ENCODE measurements at places on chromosomes 1 and 21. TPM values are rescaled to one million over a fixed set of nuclear protein-coding genes. Genes with fewer than 3 reads are reported as not detected.

Gene FCMR
- 0.61 TPM for total RNA-seq

DNA sequence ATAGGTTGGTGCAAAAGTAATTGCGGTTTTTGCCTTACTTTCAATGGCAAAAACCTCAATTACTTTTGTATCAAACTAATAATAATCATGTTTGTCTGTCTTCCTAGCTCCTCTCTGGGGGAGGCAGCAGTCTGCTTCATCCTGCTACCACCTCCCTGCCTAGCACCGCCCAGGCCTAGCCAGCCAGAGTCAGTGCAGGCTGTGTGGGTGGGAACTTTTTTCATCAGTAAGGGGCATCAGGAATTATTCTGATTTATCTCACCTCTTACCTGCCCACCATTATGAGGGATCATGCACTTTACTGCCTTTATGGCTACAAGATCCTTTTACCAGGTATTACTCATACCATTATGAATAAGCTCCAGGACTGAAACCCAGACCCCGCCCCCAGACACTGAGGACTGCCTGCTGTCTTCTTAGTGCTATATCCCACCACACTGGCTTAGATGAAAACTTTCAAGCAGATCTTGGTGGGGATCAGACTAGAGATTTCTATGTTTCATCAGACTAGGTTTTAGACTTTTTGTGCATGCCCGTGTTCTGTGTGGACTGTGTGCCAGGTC, 116.4 kb downstream of the PBX1 start:
- no peaks in the 10 kb centered on the region for H3K27me3 ChIP-seq
- peaks cover 36% of the 10 kb centered on the region for H3K4me1 ChIP-seq
- peak overlapping the region; percentile 43 for H3K27ac ChIP-seq
- no peak for DNase-seq
- H3K4me3 ChIP-seq = no peak overlapping the region

GRCh38 chr1:209774592-209774991, 9.8 kb downstream of the C1orf74 start:
- no peak for DNase-seq
- H3K27me3 ChIP-seq = no peaks in the 10 kb centered on the region
- H3K27ac ChIP-seq = no peak overlapping the region
- no peaks in the 10 kb centered on the region for H3K4me1 ChIP-seq
- H3K36me3 ChIP-seq = no peaks in the 10 kb centered on the region

- peaks cover 56% of the 10 kb centered on the region for H3K4me1 ChIP-seq
- DNase-seq = no peak
- peak overlapping the region; percentile 18 for H3K4me3 ChIP-seq
- H3K27ac ChIP-seq = peak overlapping the region; percentile 59
- H3K27me3 ChIP-seq = no peaks in the 10 kb centered on the region
- H3K36me3 ChIP-seq = no peaks in the 10 kb centered on the region
Observed at GRCh38 chr21:14869984-14870852, 194.6 kb downstream of the NRIP1 start.

DNA sequence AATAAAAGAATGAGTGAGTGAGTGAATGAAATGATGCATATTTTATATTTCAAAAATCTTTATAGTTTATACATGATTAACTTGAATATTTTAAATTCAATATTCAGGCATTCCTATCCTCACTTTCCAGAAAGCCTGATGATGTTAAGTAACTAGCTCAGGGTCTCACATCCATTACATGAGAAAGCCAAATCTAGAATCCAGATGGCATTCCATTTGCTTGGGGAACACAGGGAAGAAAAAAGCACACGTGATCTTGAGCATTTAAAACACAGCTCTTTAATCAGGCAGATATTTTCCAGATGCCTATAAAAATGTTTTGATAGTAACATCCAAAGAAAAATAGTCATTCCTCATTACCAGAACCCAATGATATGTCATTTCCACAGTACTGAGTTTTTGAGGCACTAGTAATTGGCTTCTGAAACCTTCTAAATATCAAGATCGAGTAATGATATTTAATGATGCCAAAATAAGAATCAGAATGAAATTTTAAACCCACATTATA, 291.9 kb downstream of the DSCAM start:
- no peak overlapping the region for H3K27ac ChIP-seq
- DNase-seq = no peak
- H3K27me3 ChIP-seq = no peaks in the 10 kb centered on the region
- no peaks in the 10 kb centered on the region for H3K4me1 ChIP-seq
- no peak overlapping the region for H3K4me3 ChIP-seq

Gene RUNX3
- total RNA-seq = 22.6 TPM

DNA sequence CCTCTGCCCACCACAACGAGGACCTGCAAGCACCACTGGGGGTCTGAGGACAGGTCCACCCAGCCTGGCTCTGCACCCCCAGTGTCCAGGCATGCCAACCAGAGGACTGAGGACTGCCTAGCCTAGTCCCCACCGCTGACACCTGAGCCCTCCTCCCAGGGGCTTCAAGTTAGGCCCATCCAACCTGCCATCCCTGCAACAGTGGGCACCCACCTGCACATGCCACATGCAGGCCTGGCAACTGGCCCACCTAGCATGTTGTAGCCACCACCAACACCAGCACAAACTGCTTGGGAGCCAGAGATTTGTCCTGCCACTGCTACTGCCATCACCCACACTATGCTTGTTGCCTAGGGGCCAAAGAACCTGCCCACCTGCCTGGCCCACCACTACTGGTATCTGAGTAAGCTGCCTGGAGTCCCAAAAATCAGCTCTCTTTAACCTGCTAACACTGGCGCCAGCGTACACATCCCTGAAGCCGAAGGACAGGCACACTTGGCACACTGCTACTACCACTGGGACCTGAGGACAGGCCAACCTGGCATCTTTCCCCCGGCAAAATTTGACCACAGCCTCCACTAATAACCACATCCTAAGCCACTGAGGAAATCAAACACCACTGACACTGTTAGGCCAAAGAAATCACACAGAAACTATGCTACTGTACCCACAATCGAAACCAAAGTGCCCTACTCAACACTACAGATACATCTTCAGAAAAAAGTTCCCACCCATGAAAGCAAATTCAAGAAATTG, 61.5 kb downstream of the PSMG1 start:
- H3K36me3 ChIP-seq = no peaks in the 10 kb centered on the region
- no peak overlapping the region for H3K4me3 ChIP-seq
- no peak overlapping the region for H3K27ac ChIP-seq

Gene FOXD3
- total RNA-seq = 0.17 TPM

DNA sequence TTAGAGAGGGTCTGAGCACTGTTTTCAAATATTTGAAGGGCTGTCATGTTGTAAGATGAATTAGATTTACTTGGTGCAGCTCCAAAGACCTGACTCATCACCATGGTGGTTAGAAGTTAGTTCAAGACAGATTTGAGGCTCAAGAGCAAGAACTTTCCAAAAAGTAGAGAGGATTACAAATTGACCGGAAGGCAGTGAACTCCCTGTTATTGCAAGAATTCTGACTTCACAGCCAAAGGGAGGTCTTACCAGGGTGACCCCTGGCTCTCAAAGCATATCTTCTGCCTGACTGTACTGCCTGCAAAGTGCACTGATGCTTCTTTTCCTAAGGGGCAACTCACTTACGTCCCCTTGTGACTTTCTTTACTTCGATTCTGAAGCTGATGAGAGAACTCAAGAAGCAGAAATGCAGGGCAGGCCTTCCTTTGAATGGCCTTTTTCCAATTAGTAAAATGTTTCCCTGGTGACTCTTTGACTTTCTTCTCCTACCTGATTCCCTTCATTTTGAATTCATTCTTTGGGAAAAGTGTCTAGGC, 86.4 kb downstream of the NAV1 start:
- H3K27me3 ChIP-seq = no peaks in the 10 kb centered on the region
- no peaks in the 10 kb centered on the region for H3K36me3 ChIP-seq
- DNase-seq = no peak

Gene KRTAP12-1
- not detected for total RNA-seq

DNA sequence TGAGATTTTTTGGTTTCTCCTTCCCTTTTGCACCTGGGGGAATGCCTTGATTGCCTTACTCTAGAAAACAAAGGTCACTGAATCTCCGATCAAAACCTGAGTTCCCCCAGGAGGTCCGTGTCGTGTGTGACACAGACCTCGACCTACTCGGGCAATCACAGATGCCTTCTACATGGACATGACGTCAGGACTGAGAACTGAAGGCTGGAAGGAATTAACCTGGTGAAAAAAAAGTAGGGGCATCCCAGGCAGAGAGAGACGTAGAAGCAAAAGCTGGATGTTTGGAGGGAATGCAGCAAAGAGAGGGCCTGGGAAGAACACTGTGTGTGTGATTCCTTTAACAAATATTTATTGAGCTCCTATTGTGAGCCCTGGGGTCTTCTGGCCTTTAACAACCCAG, 178.0 kb downstream of the PRDM2 start:
- H3K36me3 ChIP-seq = no peaks in the 10 kb centered on the region
- no peaks in the 10 kb centered on the region for H3K27me3 ChIP-seq

DNA sequence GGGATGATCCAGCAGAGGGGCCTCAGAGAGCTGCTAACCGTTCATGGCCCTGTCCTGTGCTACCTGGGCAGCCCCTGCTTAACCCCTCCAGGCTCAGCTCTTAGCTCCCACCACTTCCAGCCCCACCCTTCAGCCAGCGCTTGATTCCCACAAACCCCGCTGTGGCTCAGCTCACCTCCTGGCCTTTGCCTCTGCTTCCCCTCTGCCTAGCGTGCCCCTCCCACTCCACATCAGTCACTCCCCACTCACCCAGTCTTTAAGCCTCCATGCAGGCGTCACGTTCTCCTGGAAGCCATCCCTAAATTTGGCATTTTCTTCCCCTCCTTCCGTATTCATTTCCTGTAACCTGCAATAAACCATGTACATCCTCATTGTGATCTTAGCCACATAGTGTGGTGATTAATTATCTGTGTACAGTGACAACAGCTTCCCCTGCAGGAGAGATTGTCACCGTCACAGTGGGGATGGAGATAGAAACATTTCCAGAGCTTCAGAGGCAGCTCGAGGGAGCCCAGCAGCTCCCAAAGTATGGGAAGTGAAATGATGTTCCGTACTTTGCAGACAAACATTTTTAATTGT, 65.5 kb downstream of the EPHB2 start:
- DNase-seq = no peak
- no peaks in the 10 kb centered on the region for H3K27me3 ChIP-seq
- no peak overlapping the region for H3K4me3 ChIP-seq
- no peaks in the 10 kb centered on the region for H3K4me1 ChIP-seq
- H3K36me3 ChIP-seq = no peaks in the 10 kb centered on the region
- no peak overlapping the region for H3K27ac ChIP-seq

Gene RORC
- total RNA-seq = 1.3 TPM

Gene HTR6
- 0.57 TPM for total RNA-seq

DNA sequence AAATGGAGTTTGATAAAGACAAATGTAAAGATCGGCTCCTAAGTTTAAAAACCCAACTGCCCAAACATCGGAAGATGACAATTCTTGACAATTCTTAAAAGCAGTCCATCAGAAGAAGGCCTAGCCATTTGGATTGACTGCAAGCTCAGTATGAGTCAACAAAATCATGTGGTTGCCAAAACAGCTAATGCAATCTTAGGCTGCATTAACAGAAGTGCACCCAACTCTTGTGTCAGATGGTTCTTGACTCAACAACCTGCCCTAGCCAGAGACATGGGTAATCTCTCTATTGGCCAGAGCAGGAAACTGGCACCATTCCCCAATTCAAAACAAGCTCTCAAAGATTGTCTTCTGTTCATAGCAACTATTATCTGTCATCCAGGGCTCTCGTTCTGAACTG, 9.9 kb upstream of the NCF2 start:
- no peak overlapping the region for H3K27ac ChIP-seq
- no peak overlapping the region for H3K4me3 ChIP-seq
- DNase-seq = no peak
- no peaks in the 10 kb centered on the region for H3K36me3 ChIP-seq

GRCh38 chr21:36847189-36847588, 119.3 kb downstream of the HLCS start:
- DNase-seq = no peak
- peaks cover 32% of the 10 kb centered on the region for H3K4me1 ChIP-seq
- no peak overlapping the region for H3K4me3 ChIP-seq

- DNase-seq = no peak
- H3K27me3 ChIP-seq = no peaks in the 10 kb centered on the region
- H3K4me1 ChIP-seq = no peaks in the 10 kb centered on the region
- H3K4me3 ChIP-seq = no peak overlapping the region
- H3K27ac ChIP-seq = no peak overlapping the region
- H3K36me3 ChIP-seq = no peaks in the 10 kb centered on the region
Observed at GRCh38 chr1:168640836-168641235, 64.4 kb downstream of the XCL1 start.

GRCh38 chr1:232622981-232623380, 7.0 kb downstream of the SIPA1L2 start:
- H3K4me3 ChIP-seq = no peak overlapping the region
- H3K27me3 ChIP-seq = no peaks in the 10 kb centered on the region
- DNase-seq = no peak
- H3K36me3 ChIP-seq = no peaks in the 10 kb centered on the region
- peaks cover 38% of the 10 kb centered on the region for H3K4me1 ChIP-seq

- H3K36me3 ChIP-seq = no peaks in the 10 kb centered on the region
- H3K4me3 ChIP-seq = no peak overlapping the region
- H3K27me3 ChIP-seq = no peaks in the 10 kb centered on the region
- no peak for DNase-seq
- H3K27ac ChIP-seq = no peak overlapping the region
Observed at GRCh38 chr1:118744420-118744819, 243.7 kb downstream of the TBX15 start.

GRCh38 chr1:6785728-6786505, 663 bp downstream of the CAMTA1 start:
- no peak for DNase-seq
- H3K36me3 ChIP-seq = no peaks in the 10 kb centered on the region
- H3K27ac ChIP-seq = peak overlapping the region; percentile 45
- H3K4me3 ChIP-seq = peak overlapping the region; percentile 83
- no peaks in the 10 kb centered on the region for H3K27me3 ChIP-seq
- peaks cover 20% of the 10 kb centered on the region for H3K4me1 ChIP-seq

DNA sequence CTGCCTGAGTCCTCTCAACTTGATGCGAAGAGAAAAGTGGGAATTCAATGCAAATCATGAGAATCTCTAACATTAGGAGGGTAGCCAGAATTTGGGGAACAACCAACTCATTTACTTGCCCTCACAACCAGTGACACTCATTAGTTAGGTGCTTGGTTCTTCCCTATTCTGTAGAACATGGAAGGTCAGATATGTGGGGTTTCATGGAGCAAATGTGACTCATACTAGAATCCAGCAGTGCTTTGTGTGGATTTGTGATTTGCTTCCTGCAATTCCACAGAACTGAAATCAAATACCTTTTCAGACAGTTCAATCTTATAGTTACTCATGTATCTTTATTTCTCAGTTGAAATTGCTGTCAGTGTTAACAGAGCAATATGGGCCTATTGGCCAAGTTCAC, 6.9 kb upstream of the ETV3 start:
- H3K27ac ChIP-seq = no peak overlapping the region
- H3K36me3 ChIP-seq = no peaks in the 10 kb centered on the region
- no peak for DNase-seq
- H3K4me3 ChIP-seq = no peak overlapping the region
- H3K27me3 ChIP-seq = no peaks in the 10 kb centered on the region
- peaks cover 5% of the 10 kb centered on the region for H3K4me1 ChIP-seq

GRCh38 chr1:219717536-219717935, 104.6 kb upstream of the ZC3H11B start:
- no peaks in the 10 kb centered on the region for H3K4me1 ChIP-seq
- H3K4me3 ChIP-seq = no peak overlapping the region
- no peaks in the 10 kb centered on the region for H3K27me3 ChIP-seq

Gene TNFRSF4
- 0.37 TPM for total RNA-seq

Gene PLA2G4A
- total RNA-seq = 8.6 TPM

- no peaks in the 10 kb centered on the region for H3K4me1 ChIP-seq
- H3K36me3 ChIP-seq = no peaks in the 10 kb centered on the region
- DNase-seq = no peak
- no peak overlapping the region for H3K4me3 ChIP-seq
- H3K27me3 ChIP-seq = no peaks in the 10 kb centered on the region
Observed at GRCh38 chr1:64631346-64632034, 113.4 kb upstream of the RAVER2 start.

GRCh38 chr1:14367451-14367850, 231.0 kb upstream of the KAZN start:
- H3K36me3 ChIP-seq = no peaks in the 10 kb centered on the region
- no peak overlapping the region for H3K4me3 ChIP-seq
- no peak overlapping the region for H3K27ac ChIP-seq
- no peak for DNase-seq
